Panc1 (cell line): ENCODE measurements at places on chromosomes 6 and 20.
A peak's percentile ranks its signal among the peaks of the same experiment; 100 is the strongest.

GRCh38 chr20:46931699-46932098 lies 37.1 kb downstream of the EYA2 start:
- H3K27me3 ChIP-seq = no peaks in the 10 kb centered on the region
- no peak for DNase-seq
- H3K36me3 ChIP-seq = no peaks in the 10 kb centered on the region
- H3K27ac ChIP-seq = no peak overlapping the region
- H3K4me3 ChIP-seq = no peak overlapping the region
- H3K4me1 ChIP-seq = no peaks in the 10 kb centered on the region

GRCh38 chr6:79466207-79466834 lies 70.9 kb downstream of the LCA5 start:
- no peak for DNase-seq
- 0 out of 2 replicates have a peak, but pooled peaks cover 3% of the 10 kb centered on the region for H3K4me1 ChIP-seq
- H3K36me3 ChIP-seq = no peaks in the 10 kb centered on the region
- no peaks in the 10 kb centered on the region for H3K27me3 ChIP-seq
- no peak overlapping the region; the same call in 1 of the 2 replicates for H3K27ac ChIP-seq
- H3K4me3 ChIP-seq = no peak overlapping the region

GRCh38 chr6:108952776-108953486 lies 104.7 kb downstream of the ARMC2 start:
- H3K36me3 ChIP-seq = no peaks in the 10 kb centered on the region
- no peak overlapping the region for H3K4me3 ChIP-seq
- H3K4me1 ChIP-seq = no peaks in the 10 kb centered on the region
- H3K27ac ChIP-seq = no peak overlapping the region

GRCh38 chr6:169008641-169009257 lies 244.9 kb downstream of the THBS2 start:
- no peaks in the 10 kb centered on the region for H3K36me3 ChIP-seq
- no peak for DNase-seq

DNA sequence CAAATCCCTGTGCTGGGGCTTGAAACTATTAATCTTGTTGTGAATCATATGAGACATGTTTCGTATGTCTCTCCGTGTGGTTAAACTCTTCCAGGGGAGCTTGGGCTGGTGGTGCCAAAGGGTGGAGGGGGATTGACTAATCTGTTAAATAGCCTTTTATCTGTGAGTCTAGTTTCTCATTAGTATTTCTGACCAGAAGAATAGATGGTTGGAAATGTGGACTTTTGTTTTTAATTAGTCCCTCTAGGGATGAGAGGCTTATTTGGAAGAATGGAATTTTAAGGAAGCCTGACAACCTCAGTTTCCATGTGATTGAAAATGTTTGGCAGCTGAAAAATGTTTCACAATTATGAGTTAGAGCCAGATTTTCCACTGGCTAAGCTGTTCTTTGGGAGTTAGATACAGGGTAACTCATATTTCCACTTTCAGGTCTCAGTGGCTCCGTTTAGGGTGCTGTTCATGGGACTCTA lies 117.3 kb downstream of the BCKDHB start:
- H3K4me3 ChIP-seq = no peak overlapping the region
- no peaks in the 10 kb centered on the region for H3K4me1 ChIP-seq
- DNase-seq = no peak
- H3K36me3 ChIP-seq = no peaks in the 10 kb centered on the region
- no peaks in the 10 kb centered on the region for H3K27me3 ChIP-seq

GRCh38 chr6:158897236-158897635 lies 78.1 kb upstream of the EZR start:
- H3K36me3 ChIP-seq = no peaks in the 10 kb centered on the region
- peaks cover 5% of the 10 kb centered on the region for H3K4me1 ChIP-seq
- no peaks in the 10 kb centered on the region for H3K27me3 ChIP-seq
- H3K4me3 ChIP-seq = no peak overlapping the region
- H3K27ac ChIP-seq = no peak overlapping the region

- H3K36me3 ChIP-seq = no peaks in the 10 kb centered on the region; the same call in 1 of the 2 replicates
- peaks cover 59% of the 10 kb centered on the region for H3K4me1 ChIP-seq
- no peak for DNase-seq
- peak overlapping the region; percentile 51; the same call in 1 of the 2 replicates for H3K27ac ChIP-seq
These were observed 44.4 kb downstream of the DSTN start for GRCh38 chr20:17614176-17614811.

DNA sequence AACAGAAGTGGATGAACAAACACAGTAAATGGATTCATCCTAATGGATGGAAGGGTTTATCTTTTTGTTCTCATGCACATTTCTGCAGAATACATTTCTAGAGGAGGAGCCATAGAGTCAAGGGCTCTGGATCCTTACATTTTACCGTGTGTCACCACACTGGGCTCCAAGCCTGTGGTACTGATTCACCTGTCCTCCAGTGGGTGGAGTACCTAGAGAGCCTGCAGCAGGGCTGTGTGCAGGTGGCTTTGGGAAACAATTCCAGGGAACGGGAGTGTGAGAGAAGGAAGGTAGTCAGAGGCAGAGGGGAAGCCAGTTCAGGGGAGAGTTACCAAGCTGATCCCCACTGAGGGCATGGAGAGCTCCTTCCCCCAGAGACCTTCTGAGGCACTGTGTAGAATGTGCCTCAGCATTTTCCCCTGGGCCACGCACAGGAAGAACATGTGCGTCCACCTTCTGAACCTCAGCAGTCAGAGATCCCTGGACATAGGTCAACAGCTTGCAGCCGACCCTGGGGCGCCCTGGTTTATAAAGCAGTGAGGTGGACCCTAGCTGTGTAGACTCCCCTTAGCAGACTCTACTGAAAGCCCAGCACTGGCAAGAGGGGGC lies 85.3 kb upstream of the SLC22A23 start:
- no peaks in the 10 kb centered on the region for H3K36me3 ChIP-seq
- H3K27ac ChIP-seq = no peak overlapping the region
- peaks cover 5% of the 10 kb centered on the region for H3K27me3 ChIP-seq
- no peak overlapping the region for H3K4me3 ChIP-seq
- no peaks in the 10 kb centered on the region for H3K4me1 ChIP-seq

DNA sequence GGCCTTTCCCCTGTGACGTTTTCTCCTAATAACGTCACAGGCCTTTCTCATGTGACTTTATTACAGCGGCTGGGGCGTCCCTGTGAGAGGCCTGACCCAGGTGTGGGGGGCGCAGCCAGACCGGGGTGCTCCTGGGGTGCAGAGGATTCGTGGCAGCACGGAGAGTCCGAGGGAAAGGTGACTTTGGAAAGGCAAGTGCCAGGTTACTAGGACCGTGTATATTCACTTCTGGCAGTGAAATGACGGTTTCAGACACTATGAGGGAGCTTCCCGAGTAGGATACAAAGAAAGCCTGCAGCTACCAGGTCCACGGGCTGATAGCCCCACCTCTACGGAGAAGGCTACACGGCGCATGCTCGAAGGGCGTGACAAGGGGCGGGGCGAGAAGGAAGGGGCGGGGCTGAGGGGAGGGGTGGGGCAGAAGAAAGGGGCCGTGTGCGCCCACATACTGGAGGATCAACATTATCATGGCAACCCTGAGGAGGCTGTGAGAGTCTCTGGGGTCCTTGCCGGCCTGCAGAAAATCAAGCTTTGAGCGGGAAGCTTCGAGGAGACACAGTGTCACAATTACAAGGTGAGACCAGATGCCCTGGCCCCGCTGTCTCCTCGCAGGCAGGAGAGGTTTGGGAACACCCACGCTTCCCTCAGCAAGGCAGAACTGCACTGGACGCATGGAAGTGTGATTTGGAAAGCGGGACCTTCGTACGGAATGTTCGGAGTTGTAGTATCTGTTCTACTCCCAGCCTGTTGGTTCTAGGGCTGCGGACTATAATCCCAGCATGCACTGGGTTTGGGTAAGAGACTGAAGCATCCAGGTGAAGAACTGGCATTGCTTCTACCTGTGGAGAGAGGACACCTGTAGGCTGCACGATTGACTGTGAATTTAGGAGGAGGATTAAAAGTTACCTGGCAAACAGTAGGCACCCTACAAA lies 54.4 kb upstream of the ZNF337 start:
- peak; percentile 7 for DNase-seq
- no peaks in the 10 kb centered on the region for H3K27me3 ChIP-seq
- peak overlapping the region; percentile 91 for H3K27ac ChIP-seq
- no peaks in the 10 kb centered on the region for H3K36me3 ChIP-seq
- H3K4me3 ChIP-seq = peak overlapping the region; percentile 74

- H3K4me1 ChIP-seq = peaks cover 30% of the 10 kb centered on the region
- H3K36me3 ChIP-seq = no peaks in the 10 kb centered on the region; the same call in 1 of the 2 replicates
- no peaks in the 10 kb centered on the region for H3K27me3 ChIP-seq
- no peak overlapping the region for H3K4me3 ChIP-seq
- H3K27ac ChIP-seq = no peak overlapping the region; the same call in 1 of the 2 replicates
These were observed 2.8 kb upstream of the ZNF512B start for GRCh38 chr20:63972312-63973159.

GRCh38 chr6:158030380-158031300 lies 49.0 kb downstream of the SYNJ2 start:
- no peaks in the 10 kb centered on the region for H3K27me3 ChIP-seq
- no peak for DNase-seq

DNA sequence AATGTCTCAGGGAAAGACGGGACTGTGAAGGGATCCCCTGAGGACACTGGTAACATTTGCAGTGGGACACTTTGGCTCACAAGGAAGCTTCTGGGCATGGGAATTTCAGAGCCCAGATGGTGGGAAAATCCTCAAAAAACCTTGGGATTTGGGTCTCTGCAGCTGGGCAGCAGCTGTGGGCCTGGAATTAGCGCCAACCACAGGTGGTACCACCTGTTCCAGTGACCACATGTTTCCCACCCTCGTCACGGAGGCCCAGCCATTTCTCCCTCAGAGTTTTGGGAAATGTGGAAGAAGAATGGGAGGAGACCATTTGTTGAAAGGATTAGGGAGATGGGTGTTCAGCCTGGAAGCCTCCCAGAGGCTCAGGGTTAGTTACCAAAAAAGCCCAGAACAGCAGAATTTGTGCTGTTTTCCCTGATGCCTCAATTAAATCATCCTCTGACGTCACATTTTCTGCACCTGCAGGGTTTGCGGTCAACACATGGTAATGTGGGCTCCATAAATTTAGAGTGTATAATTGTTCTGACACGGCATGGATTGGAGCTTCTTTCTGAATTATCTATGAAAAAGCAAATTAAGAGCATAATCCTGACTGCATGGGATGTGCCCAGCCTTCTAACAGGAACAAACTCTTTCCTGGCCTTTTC lies 34.4 kb downstream of the EDN3 start:
- H3K36me3 ChIP-seq = no peaks in the 10 kb centered on the region
- no peaks in the 10 kb centered on the region; the same call in 1 of the 2 replicates for H3K27me3 ChIP-seq
- no peak overlapping the region for H3K4me3 ChIP-seq
- H3K27ac ChIP-seq = no peak overlapping the region
- DNase-seq = no peak

DNA sequence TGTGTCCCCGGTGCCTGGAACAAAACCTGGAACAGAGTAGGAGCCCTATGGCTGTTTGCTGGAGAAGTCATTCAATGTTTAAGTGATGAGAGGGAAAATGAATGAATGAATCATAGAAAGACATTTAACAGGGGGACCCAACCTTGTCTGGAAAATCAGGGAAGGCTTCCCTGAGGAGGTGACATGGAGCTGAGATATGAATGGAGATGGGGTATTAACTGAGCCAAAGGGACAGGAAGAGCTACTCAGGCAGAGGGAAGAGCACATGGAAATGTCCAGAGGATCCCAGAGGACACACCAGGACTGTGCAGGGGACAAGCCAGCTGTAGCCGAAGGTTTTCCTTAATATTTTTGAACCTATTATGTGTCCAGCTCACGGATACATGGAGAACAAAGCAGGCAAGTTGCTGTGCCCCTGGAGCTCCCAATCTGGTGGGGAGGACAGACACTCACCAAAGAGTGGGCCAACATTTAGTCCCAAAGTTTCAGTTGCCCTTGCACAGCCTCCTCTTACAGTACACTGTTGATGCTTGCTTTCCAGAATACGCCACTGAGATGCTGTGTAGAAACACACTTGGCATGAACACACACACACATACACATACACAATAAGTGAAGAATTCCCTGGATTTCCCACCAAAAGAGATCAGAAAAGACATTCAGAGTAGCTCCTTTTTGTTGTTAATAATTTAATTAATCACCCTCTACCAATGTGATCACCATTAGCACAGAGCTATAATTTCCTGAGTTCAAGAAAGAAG lies 77.0 kb upstream of the PTPN1 start:
- DNase-seq = no peak
- no peak overlapping the region for H3K27ac ChIP-seq
- H3K4me3 ChIP-seq = no peak overlapping the region
- no peaks in the 10 kb centered on the region for H3K36me3 ChIP-seq
- no peaks in the 10 kb centered on the region for H3K27me3 ChIP-seq

DNA sequence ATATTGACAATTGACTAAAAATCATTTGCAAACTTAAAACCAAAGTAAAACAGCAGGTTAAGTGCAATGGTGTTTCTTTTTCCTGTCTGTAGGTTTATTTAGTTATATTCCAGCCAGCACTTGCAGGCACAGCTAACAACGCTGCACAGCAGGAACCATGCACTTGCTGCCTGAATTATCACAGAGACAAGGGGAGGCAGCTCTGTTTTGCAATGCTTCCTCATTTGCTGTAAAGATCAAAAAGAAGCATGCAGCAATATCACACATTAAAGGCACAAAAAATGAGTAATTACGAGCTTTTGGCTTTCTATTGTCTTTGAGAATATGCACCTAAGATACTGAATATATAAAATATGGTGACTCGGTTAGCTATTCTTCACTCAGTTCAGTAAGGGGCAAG lies 241.9 kb downstream of the EPHA7 start:
- no peak for DNase-seq
- no peaks in the 10 kb centered on the region for H3K4me1 ChIP-seq
- no peaks in the 10 kb centered on the region for H3K36me3 ChIP-seq
- 0 out of 2 replicates have a peak, but pooled peaks cover 2% of the 10 kb centered on the region for H3K27me3 ChIP-seq
- no peak overlapping the region for H3K27ac ChIP-seq

- H3K4me3 ChIP-seq = no peak overlapping the region
- no peaks in the 10 kb centered on the region for H3K4me1 ChIP-seq
- no peaks in the 10 kb centered on the region for H3K36me3 ChIP-seq
These were observed 47.7 kb downstream of the COL19A1 start for GRCh38 chr6:69914015-69914485.

- H3K36me3 ChIP-seq = no peaks in the 10 kb centered on the region
- H3K27me3 ChIP-seq = no peaks in the 10 kb centered on the region
- no peaks in the 10 kb centered on the region for H3K4me1 ChIP-seq
- DNase-seq = no peak
- no peak overlapping the region for H3K4me3 ChIP-seq
These were observed 1192.4 kb upstream of the CITED2 start for GRCh38 chr6:140566781-140567277.

DNA sequence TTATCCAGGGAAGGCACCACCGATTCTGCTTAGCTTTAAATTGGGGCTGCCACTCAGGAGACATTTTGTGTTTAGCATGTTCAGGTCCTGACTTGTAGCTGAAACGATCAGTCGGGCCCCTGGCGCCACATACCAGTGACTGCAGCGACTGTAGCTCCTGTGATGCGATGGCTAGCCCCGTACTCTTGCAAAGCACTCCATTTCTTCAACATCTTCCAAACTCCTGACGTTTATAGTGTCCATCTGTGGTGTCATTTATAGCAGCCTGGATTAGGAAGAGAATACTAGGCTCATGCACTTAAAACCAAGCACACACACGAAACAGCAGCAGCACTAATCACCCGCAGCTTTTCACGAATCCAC lies 13.0 kb downstream of the POU3F2 start:
- no peak overlapping the region for H3K4me3 ChIP-seq
- H3K4me1 ChIP-seq = peaks cover 8% of the 10 kb centered on the region
- peaks cover 13% of the 10 kb centered on the region for H3K27me3 ChIP-seq
- no peaks in the 10 kb centered on the region for H3K36me3 ChIP-seq
